ENCODE measurements at places on chromosomes 5 and 9. TPM values are rescaled to one million over a fixed set of nuclear protein-coding genes. Genes with fewer than 3 reads are reported as not detected.

DNA sequence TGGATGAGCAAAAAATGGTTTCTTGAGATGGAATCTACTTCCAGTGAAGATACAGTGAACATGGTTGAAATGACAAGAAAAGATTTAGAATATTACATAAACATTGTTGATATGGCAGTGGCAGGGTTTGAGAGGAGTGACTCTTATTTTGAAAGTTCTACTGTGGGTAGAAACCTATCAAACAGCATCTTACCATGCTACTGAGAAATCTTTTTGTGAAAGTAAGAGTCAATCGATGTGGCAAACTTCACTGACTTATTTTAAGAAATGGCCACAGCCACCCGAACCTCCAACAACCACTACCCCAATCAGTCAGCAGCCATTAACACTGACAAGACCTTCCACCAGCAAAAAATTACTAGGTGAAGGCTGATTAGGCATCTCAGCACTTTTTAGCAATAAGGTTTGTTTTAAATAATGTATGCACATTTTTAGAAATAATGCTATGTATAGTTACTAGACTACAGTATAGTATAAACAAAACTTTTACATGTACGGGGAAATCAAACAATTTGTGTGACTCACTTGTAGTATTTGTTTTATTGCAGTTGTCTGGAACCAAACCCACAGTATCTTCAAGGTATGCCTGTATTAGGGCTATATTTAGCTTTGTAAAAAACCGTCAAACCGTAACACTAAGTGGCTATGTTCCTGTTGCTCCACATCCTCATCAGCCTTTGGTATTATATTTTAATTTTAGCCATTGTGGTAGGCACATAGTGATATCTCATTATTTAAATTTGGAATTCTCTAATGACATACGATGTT, 30.6 kb upstream of the ADAMTS6 start:
- DNase-seq: no peak

Gene RGP1
- polyA plus RNA-seq: 14.7 TPM

Gene SEMA6A
- 2.2 TPM for polyA plus RNA-seq

DNA sequence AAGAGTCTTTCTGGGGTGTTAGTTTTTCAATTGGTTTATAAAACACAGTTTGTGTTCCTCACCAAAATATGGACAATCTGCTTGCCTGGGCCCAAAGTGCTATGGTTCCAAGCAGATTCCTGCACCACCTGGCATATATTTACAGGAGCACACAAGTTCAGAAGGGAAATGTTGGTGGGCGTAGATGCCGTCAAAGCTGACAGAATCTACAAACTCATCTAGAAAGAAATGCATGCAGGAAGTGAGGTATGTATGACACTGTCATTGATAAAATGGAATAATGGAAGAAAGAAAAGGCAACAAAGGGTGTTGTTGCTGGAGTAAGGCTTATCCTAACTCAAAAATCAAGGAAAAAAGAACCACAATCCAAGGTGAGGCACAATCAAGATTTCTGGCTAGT, 225.8 kb downstream of the MLLT3 start:
- no peak for DNase-seq

Gene SH2D3C
- 21.1 TPM for polyA plus RNA-seq

GRCh38 chr5:17897776-17898175, 263.5 kb downstream of the TAF11L14 start:
- DNase-seq: no peak

- DNase-seq: no peak
These were observed 1.6 kb downstream of the PDGFRB start for GRCh38 chr5:150153957-150154617.

Gene GABRP
- 0.08 TPM for polyA plus RNA-seq

Gene TMOD1
- polyA plus RNA-seq: 96.4 TPM

Gene NIPBL
- polyA plus RNA-seq: 13.5 TPM

Gene TEX53
- polyA plus RNA-seq: not detected
